ENCODE measurements at places on chromosomes 11 and 22.

GRCh38 chr22:20232781-20233180, 35.3 kb downstream of the RTN4R start:
- no peak for DNase-seq

GRCh38 chr11:110305169-110306018, 9.0 kb upstream of the RDX start:
- no peak for DNase-seq

DNA sequence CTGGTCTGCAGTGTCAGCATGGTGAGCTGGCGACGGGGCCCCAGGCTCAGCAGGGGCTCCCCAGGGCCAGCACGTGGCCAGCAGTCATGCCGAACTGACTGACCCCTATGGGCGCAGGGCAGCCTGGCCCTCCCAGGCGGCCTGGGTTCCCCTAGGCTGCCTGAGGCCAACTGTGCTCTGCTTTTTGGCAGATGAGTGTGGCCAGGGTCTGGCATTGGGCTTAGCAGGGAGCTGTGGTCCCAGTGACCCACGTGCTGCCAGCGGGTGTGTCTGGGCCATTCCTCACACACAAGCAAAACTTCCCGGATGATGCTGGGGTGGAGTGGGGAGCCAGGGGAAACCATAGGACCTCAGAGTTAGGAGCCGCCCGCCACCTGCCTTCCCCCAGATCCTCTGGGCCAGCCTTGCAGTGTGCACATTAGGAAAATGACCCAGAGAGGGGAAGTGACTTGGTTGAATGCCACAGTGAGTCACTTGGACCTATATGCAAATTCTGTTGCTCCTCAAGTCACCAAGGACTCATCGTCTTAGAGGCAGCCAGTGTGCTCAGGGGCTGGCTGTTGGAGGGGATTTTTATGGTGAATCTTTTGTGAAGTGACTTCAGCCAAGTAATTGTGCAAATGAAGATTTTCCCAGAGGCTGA, 6.5 kb downstream of the ADORA2A start:
- no peak for DNase-seq

DNA sequence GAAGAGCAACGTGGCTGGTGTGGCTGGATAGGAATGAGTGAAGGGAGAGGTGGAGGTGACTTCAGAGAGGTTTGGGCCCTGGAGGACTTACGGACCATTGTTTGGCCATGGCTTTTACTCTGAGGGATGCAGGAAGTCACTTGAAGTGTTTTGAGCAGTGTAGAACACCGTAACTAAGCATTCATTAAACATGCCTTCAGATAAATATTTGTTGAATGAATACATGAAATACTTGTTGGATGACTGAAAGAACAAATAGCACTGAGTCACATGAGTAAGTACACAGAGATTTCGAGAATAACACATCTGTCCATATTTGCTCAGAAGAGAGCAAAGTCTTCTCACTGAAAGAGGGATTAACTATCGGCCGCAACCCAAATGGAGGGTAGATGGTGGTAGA, 182.7 kb upstream of the SNX19 start:
- DNase-seq = no peak

GRCh38 chr11:65860278-65861164, at the start of gene MUS81:
MUS81 (plus strand) TSS chr11:65860433; CDS start chr11:65860754, 321 bp downstream.
- DNase-seq = peak; percentile 84

- DNase-seq = peak; percentile 98
These were observed at the start of gene RAB36 for GRCh38 chr22:23144932-23145877. RAB36 (plus strand) TSS chr22:23145477; CDS start chr22:23146617, 1,140 bp downstream.

DNA sequence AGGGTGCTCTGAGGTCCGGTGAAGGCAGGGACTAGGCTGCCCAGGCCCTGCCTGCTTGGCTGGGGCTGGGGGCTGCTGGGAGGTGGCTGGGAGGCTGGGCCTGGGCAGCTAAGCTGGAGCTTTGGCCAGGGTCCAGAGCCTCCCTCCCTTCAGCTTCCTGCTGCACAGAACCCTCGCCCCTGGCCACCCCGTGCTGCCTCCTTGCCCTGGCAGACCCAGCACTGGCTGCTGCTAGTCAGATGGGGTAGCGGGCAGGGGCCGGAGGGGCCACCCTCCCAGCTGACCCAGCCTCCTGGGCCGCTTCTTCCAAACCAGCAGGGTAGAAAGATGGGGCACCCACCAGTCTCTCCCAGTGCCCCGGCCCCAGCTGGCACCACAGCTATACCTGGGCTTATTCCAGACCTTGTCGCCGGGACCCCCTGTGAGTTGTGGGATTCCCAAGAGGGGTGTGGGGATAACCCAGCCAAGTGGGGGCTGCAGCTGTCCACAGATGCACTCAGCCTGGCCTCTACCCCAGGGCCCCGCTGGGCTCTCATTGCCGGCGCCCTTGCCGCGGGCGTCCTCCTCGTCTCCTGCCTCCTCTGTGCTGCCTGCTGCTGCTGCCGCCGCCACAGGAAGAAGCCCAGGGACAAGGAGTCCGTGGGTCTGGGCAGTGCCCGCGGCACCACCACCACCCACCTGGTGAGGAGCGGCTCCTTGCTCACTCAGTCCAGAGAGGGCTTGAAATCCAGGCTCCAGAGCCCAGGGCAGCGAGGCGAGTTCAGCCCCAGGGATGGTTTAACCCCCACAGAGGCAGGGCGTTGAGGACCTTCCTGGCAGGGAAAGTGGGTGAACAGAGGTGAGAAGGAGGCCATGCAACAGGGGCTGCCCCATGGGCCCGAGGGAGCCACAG, at the start of gene SYT8:
TSS of gene SYT8 (plus strand) at position 212 of the 892 bp plus-strand sequence. CDS start at position 328, 116 bp downstream.
- no peak for DNase-seq

- no peak for DNase-seq
These were observed 5.9 kb upstream of the CNTF start for GRCh38 chr11:58616594-58616993.

DNA sequence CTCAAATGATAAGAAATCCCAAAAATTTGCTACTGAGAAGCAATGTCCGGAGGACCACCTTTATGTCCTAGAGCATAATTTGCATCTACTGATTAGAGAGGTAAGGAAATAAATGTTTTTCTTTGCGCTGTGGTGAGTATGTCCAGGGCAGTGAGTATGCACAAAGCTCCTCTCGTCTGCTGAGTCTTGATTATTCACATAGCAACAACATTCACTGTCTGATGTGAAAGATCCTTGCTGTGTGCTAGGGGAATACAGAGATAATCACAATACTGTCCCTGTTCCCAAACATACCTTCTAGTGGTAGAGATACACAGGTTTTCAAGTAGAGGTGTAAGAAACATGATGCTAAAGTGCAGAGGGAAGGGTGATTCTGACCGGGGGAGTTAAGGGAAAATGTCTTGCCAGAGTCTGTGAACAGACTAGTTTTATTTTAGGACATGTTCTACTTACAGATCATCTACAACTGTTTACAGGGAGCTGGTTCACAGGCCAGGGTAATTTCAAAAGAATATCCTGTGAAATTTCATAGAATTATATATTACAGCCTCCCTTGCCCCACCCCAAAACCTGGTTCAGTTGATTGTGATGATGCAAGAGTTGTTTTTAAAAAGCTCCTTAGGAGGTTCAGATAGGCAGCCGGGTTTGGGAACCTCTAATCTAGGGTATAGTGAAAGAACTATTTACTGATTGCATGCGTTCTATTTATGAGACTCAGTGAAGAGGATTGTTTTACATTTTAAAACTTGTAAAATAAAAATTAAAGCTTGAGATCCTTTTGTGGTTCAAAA, 12.6 kb downstream of the MED17 start:
- no peak for DNase-seq

DNA sequence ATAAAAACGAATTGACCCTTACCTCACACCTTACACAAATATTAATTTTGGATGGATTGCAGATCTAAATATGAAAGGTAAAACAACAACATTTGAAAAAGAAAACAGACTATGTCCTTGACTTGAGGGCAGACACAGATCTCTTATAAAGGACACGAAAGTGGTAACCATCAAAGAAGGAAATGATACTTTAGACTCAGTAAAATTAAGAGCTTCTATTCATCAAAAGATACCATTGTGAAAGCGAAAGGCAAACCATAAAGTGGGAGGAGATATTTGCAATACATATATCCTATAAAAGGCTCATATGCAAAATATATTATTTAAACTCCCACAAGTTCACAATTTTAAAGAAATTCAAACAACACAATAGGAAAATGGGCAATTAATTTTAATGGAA, 5.0 kb downstream of the HEPACAM start:
- no peak for DNase-seq

DNA sequence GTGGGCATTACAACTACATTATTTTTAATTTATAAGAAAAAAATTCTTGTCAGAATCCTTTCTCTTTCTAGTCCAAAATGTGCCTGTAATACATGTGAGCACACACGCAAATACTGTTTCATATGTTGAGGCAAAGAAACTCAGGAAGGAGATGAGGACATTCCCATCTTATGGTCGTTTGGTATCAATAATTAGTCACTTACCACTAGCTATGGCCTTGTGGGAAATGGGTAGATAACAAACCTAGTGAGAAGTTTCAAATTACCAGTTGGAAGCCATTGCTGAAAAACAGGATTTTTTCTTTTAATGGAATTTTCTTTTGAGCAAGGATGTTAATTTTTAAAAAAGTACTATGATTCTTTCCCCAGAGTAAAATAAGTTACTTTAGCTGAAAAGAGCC, 25.7 kb downstream of the AMOTL1 start:
- no peak for DNase-seq

GRCh38 chr11:65390996-65391395, 4.6 kb downstream of the FRMD8 start:
- no peak for DNase-seq

GRCh38 chr22:43092085-43092484, 2.9 kb upstream of the TTLL1 start:
- no peak for DNase-seq

- no peak for DNase-seq
These were observed 618.7 kb upstream of the CADM1 start for GRCh38 chr11:116122697-116123472.

GRCh38 chr22:33332538-33332937, 274.4 kb upstream of the SYN3 start:
- no peak for DNase-seq

DNA sequence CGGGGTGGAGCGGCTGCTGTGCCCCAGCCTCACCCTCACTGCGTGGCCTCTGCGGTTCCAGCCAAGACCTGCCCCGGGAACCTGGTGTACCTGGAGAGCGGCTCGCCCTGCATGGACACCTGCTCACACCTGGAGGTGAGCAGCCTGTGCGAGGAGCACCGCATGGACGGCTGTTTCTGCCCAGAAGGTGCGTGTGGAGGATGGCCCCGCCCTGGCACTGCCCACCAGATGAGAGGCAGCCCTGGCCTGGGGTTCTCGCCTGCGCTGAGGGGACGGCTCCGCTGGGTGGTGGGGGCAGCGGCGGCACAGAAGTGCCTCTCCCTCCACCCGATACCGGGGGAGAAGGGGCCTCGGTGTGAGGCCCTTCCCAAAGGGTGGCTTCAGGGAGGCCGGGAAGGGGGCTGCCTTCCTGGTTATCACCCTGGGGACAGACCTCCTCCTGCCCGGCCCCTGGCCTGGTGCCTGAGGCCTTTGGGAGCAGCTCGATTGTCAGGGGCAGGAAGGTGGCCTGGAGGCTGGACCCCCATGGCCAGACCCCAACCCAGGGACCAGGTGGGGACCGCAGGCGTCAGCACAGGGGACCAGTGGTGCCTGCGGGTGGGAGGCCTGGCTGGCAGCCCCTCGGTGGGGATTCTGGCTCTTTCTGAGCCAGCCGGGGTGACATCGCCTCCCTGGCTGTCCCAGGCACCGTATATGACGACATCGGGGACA, 7.1 kb downstream of the MUC2 start:
- no peak for DNase-seq

GRCh38 chr11:120774591-120775386, 249.1 kb upstream of the TBCEL start:
- DNase-seq = no peak

DNA sequence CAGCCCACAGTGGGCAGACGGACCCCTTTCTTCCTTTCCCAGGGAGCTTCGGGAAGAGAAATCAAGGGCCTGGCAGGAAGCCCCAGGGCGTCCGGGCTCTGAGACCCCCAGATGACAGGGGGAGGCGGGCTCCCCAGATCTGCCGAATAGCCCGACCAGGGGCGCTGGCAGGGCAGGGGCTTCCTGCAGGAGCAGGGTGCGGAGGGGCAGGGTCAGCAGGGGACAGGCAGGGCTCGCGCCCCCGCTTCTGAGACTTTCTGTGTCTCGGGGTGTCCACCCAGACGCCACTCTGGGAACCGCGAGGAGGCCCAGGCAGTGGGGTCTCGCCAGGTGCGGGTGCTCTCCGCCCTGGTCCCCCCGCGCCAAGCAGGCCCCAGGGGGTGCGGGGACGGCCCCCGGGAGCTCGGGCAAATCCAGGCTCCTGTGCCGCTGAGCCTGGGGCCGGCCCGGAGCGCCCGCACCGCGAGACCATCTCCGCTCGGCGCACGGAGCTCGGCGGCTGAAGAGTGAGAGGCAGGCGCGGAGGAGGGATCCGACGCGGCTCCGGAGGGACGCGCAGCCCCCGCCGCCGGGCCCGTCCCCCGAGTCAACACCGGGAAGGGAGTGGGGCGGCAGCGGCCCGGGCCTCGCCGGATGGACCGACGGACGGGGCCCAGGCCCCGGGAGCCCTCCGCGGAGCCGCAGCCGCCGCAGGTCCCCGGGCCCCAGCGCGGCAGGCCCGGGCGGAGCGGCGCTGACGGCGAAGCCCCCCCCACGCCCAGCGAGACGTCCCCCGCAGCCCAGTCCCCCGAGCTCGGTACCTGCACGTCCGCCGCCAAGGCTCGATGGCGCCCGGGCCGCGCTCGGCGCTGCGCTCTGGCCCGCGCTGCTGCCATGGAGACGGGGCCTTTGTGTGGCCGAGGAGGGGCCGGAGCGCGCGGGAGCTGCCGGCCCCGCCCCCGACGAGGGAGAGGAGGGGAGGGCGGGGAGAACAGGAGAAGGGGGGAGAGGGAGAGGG, at the start of gene PLXNB2:
TSS of gene PLXNB2 (minus strand) at position 894 of the 997 bp plus-strand sequence. CDS start 17,062 bp downstream, outside the sequence.
- peak; percentile 82 for DNase-seq

DNA sequence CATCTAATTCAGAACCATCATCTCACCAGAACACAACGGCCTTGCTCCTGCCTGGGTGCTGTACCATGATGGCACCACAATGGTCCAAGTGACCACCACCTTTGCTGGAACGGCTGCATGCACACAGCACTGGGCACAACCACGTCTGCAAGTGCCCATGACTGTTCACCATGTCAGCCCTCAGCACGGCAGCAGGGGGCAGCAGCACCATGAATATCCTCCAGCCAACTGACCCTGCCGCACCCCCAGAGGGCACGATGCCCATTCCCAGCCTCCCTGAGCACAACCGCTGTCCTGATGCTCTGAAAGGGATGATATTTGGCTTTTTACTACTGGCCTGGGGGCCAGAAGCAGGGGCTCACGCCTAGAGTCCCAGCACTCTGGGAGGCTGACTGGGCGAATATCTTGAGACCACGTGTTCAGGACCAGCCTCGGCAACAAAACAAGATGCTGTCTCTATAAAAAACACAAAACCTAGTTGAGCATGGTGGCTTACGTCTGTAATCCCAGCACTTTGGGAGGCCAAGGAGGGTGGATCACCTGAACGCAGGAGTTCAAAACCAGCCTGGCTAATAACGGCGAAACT, 25.7 kb downstream of the DRD4 start:
- no peak for DNase-seq

DNA sequence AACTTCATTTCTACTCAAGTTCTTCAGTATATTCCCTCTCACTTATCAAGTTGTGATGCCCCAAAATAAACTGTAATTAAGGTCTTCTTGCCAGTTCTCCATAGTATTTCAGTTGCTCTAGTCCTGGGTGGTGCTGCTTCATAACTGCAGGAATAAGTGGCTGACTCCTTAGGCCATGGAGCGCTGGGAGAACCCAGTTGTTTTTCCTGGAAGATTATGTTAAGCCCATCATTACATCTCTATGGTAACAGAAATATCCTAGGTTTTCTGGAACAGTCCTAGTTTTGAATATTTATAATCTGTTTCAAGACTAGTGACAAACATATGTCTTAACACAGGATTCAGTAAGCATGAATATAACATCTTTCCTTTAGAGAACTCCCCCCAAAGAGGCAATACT, 7.6 kb downstream of the SYTL2 start:
- no peak for DNase-seq

- peak; percentile 44 for DNase-seq
These were observed 91.0 kb downstream of the WNT7B start for GRCh38 chr22:45885941-45886395.

Measured in anterior cingulate cortex (tissue), 58 donors.